CD4-positive, alpha-beta T cell (primary cell): ENCODE measurements at places on chromosomes 6 and 20.

- DNase-seq = no peak
Measured at GRCh38 chr6:14626556-14626955, 509.0 kb downstream of the CD83 start.

DNA sequence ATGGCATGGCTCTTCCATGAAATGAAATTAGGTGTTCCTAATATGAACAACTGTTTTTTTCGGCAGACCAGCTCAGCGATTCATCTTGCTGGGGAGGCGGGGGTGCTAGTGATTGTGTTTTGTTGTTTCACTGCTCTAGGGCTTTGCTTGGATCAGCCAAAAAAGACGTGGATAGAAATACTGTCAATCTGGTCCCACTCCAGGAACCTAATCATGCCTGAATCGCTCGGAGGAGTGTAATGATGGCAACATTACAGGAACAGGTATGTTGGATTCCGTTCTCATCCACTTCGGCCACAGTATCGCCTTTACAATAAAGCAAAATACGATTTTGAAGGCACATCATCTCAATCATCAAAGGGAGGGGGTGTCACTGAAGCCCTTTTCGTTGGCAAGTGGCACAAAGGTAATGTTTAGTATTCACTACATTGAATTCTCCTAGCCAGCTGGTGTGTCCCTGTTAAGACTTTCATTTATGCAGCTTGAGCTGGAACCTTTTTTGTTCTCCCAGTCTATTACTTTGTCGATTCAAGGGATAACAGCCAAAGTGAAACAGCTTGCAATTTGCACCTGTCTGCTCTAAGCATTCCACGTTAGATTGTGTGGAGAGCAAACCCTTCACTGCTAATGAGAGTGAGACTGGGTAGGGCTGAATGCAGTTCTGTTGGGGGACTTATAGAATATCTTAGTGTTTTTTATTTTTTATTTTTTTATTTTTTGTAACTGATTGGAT lies 477.7 kb downstream of the TFAP2A start:
- no peak for DNase-seq

- DNase-seq = no peak
Measured at GRCh38 chr6:10146715-10147451, 268.0 kb downstream of the TFAP2A start.

GRCh38 chr6:36227379-36228228 lies 31.1 kb downstream of the BRPF3 start:
- no peak for DNase-seq

GRCh38 chr6:42300701-42301100 lies 83.0 kb upstream of the MRPS10 start:
- no peak for DNase-seq

DNA sequence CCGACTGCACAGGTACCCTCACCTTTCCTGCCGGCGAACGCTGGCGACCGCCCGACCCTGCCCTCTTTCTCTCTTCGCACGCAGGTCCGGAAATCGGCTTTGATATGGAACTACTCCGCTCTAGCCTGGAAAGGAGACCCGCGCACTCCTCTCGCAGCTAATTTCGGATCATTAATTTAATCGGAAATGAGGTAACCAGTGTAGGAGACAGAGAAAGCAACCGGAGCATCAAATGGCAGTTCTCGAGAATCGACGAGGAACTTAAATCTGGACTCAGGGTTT lies 949 bp upstream of the ATXN1 start:
- no peak for DNase-seq

DNA sequence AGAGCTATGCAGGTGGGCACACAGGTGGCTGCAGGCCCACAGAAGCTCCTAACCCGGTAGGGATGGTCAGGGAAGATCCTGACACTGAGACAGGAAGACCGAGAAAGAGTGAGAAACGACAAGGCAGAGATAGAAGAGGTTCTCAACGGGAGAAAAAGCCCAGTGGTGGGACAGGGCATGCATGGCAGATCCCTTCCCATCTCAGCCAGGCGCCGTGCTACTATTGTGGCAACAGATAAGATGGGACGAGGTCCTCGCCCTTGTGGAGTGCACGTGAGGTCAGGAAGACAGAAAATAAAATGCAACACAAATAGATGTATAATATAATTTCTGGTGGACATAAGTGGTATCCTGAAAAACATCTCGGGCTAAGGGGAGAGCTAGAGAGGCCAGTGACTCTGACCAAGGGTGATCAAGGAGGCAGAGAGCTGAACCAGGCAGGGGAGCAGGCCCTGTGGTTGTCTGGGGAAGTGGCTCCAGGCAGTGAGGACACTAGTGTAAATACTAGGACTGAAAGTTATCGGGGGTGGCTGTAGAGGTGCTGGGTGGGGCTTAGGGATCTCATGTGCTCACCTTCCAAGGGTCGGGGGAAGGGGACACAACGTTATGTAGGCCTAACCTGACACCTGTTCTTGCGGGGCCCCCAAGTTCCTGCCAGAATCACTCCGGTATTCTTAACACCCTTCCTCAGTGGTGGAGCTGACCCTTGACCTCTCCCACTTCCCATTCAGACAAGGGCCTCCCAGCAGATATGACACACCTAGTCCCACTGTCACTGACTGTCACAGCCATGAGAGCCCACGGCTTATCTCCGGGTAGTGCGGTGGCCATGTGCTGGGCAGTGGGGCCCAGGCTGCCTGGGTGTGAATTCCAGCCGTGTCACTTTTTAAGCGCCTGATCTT lies 1.0 kb downstream of the SRXN1 start:
- no peak for DNase-seq

DNA sequence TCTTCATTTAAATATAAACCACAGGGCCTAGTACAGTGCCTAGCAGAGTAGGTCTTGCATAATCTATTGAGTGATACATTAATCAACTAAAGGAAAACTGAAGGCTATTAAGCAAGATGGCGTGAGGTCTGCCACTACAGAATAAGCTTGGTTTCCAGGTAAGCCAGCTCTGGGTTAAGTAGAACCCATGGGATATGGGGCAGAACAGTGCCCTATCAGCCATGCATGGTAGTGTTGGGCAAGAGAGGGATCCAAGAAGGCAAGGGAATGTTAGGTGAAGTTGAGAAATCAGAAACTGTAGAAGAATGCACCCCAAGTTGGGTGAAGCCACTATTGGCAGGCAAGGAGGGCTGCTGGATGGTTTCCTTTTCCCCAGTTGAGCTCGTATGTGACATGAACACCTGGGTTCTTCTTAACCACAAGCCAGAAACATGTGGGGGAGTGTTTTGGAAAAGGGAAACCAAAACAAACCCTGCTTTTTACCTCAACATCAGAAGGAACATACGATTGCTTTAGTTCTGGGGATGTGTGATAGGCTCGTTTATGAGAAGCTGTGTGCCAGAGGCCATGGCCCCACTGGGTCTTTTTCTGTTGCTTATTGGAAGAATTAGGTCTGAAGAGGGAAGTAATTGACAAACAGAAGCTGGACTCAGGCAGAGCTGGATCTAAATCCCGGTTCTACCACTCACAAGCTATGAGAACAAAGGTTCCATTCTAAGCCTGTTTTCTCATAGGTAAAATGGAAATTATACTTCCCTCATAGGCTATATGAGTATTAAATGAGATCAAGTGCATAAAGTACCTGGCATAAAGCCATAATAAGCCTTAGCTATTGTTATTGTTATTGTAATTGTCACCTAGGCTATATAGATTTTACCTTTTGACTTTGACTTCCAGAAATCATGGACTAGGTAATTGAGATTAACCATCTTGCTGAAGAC lies 33.5 kb downstream of the NEDD9 start:
- no peak for DNase-seq
